ENCODE measurements at places on chromosomes 6 and 20. TPM values are rescaled to one million over a fixed set of nuclear protein-coding genes. Genes with fewer than 3 reads are reported as not detected.

The HLA-G gene
- 0.12 TPM for polyA plus RNA-seq

The SH3BGRL2 gene
- 21.7 TPM for polyA plus RNA-seq

The PAK5 gene
- not detected for polyA plus RNA-seq

The LGSN gene
- polyA plus RNA-seq = not detected

The TFAP2C gene
- not detected for polyA plus RNA-seq

The PRSS35 gene
- 99.3 TPM for polyA plus RNA-seq

The MKKS gene
- polyA plus RNA-seq = 33.0 TPM

The NR2E1 gene
- not detected for polyA plus RNA-seq

The ARMH2 gene
- polyA plus RNA-seq = not detected

The ZC2HC1B gene
- polyA plus RNA-seq = not detected

The MEP1A gene
- polyA plus RNA-seq = not detected

The SLC25A27 gene
- 31.8 TPM for polyA plus RNA-seq

Data from cardiac muscle cell (in vitro differentiated cells and primary cell).